ENCODE measurements at places on chromosomes 4 and X.

DNA sequence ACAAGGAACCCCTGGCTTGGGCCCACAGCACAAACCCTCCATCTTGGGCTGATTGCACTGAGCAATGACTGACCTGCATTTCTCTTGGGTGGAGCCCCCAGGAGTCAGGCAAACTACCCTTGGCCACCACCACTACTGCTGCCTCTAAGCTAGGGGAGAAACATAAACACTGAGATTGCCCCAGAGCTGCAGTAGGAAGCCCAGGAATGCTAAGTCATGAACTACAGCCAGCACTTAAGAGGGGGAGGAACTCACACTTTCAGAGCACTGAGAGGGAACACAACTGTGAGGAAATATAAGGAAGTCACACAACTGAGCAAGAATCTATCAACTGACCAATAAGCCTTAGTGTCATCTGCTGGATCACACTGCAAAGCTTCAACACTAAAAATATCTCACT is 111.6 kb upstream of the PPP3CA start:
- DNase-seq = no peak

GRCh38 chr4:80788798-80789197 is 241.7 kb upstream of the BMP3 start:
- DNase-seq = no peak

DNA sequence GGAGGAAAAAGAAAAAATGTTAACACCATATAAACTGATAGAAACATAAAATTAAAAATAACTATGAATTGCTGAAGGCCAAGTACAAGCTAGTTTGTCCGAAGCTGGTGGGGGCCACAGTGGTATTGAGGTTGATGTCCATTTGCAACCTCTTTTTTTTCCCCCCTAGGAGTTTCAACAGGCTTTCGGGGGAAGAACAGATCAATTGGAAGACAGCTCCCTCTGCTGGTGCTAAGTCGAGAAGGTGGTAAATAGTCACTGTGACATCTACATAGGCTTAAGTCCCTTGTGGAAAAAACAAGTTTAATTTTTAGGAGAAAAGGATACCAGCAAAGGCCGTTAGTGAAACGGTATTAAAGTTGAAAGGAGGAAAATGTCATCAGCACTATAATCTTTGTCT is 115.7 kb upstream of the ZXDA start:
- no peak for DNase-seq

DNA sequence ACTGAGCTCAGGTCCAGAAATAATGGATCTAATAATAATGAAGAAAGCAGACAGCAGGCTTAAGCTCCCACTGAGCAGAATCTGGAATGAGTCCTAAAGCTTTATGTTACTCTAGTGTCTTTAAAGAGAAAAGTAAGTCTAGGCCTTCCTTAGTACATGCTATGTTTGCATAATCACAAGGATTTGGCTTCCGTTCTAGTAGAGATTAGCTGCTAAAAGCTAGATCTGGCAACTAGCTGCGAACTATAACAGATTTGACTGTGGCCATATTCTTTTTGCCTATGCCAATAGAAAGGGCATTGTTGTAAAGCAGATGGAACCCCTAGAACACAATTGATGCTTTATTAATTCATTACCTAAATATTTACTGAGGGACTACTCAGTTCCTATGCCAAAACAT is 19.0 kb downstream of the COX7B2 start:
- no peak for DNase-seq

GRCh38 chrX:39577206-39577984 is 520.4 kb downstream of the BCOR start:
- no peak for DNase-seq

- no peak for DNase-seq
Observed at GRCh38 chrX:136588036-136588435, 56.0 kb downstream of the VGLL1 start.

DNA sequence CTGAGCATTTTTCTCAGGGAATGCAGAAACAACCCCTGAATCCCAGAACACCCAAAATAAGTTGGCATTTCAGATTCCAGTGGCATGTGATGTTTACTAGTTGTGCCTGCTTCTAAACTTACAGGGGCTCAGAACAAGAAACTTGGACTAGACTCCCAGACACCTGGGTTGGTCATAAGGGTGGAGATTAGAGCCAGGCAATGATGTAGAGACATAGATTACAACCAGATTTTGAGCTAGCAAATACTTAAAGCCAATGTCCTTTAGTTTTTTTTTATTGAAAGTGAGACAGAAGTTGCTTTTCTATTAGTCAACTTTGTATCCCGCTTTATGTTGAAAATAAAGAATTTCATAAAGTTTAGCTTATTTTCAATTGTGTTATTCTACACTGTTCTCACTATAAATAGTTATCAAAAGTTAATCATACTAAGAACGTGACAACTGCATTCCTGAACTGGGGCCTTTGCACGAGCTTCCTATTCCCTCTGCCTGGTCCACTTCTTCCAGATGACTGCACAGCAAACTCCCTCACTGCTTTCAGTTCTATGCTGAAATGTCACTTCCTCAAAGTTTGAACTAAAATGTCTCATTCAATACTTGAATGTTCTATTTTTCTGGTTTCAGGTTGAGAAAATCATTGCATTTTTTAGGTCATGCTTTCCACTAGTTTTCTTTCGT is 224.7 kb upstream of the PPP1R2C start:
- DNase-seq = no peak

DNA sequence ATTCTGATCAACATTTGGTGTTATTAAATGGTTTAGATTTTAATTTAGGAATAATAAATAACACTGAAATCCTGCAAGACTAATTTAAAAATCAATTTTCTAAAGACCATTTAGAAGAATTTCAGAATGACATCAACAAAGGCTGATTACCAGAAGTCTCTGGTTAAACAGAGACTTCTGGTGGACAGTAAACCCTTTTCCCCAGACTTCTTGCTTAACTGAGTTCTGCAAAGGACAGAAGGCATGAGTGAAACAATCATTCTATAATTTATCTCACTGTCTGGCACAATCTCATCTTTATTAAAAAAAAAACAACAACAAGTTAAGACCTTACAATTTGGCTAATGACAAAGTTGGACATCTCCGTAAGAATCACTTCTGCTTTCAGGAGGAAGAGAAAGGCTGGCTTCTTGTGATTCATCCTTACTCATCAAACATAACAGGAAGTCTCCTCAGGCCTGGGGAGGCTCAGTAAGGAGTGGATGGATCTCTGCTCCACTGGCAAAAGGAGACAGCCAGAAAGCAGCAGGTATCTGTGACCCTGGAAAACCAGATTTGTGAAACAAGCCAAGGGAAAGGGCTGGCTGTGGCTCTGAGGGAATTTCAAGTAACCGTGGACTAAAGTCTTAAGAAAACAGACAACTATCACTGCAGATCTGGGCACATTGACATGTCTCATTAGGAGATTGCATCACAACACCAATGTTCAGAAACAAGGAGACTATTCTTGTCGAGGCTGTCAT is 908 bp upstream of the TLR6 start:
- no peak for DNase-seq

GRCh38 chr4:114383721-114384120 is 214.9 kb upstream of the UGT8 start:
- no peak for DNase-seq

GRCh38 chrX:16836371-16836770 is 33.8 kb downstream of the RBBP7 start:
- no peak for DNase-seq

GRCh38 chr4:34261799-34262314 is 1982.5 kb downstream of the ARAP2 start:
- DNase-seq = no peak

DNA sequence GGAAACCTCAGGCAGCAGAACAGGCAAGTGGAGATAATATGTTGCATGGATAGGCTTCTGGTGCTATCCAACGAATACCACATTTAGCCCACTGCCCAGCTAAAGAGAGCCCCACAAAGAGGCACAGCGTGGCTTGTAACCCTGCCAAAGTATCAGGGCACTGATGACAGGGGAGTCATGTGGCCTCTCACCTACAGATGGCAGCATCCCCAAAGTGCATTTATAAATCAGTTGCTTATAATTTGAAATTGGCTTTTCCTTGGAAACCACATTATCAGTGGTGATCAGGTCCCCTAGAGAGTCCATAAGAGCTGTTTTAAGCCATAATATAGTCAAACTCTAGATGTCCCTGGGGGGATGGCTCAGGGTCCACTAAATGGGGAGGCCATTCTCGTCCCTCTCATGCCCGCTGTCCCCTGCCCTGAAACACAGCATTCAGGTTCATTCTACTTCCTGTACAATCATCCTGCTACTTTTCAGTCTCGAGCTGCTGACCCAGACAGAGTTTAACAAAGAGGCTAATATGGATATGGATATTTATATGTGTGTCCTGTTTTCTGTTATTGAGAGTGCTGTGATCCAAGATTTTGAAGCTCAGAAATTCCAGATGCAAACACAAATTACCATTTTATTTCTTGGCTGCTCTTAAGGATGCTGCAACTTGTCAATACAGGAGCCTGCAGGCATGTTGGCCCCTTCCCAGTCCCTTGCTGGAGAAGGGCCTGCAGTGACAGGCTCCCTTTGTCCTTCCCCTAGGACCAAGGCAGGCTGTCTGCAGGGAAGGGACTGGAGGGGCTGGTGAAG is 28.5 kb downstream of the SRPX start:
- no peak for DNase-seq

- no peak for DNase-seq
Observed at GRCh38 chr4:94841864-94842221, 84.1 kb downstream of the BMPR1B start.

GRCh38 chrX:50579955-50580354 is 109.3 kb upstream of the DGKK start:
- DNase-seq = no peak

GRCh38 chr4:826508-827208 is 729 bp upstream of the CPLX1 start:
- peak; percentile 77 for DNase-seq

GRCh38 chrX:153502131-153502530 is 7.4 kb downstream of the BGN start:
- DNase-seq = no peak

DNA sequence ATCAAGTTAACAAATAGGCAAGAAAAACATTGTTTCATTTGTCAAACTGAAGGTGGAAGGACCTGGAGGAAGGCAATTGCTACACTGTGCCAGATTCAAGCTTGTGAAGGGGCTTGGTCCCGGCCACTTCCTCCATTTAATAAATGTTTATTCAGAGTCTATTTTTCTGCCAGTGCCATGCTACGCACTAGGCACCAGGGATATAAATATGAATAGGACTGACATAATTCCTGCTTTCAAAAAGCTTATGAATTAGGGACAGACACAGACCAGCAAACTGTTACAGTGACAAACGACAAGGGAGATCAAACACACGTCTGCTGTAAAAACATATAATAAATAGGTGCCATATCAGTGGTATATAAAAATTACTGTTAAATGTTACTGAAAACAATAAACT is 571 bp downstream of the TLR6 start:
- DNase-seq = no peak

DNA sequence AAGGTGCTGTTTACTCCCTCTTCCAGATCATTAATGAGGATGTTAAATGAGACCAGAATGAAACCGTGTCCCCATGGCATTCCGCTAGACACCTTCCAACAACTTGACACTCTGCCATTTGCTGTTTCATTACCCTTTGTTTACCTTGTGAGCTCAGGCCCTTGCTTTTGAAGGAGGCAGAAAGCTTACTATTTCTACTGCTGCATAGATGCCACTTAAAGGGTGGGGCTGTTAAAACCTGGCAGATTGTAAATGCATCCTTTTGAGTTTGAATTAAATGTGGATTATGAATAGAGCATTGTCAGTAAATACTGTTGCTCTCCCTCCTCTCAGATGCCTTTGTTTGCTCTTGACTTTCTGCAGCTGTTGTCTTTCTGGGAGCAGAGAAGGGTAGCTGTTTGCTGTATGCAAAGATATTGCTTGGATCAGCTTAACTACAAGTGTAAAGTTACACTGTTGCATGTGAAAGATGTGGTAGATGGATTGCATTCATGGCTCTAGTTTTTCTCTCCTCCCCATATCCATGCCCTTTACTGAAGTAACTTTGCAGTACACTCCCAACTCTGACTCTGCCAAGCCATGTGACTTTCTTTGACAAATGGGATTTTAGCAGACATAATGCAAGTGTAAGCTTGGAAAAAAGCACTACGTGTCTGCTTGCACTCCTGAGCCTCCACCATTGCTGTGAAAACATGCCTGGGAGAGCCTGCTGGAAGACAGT is 75.0 kb upstream of the DHX15 start:
- DNase-seq = no peak

- no peak for DNase-seq
Observed at GRCh38 chr4:78131403-78131802, 74.3 kb downstream of the FRAS1 start.

DNA sequence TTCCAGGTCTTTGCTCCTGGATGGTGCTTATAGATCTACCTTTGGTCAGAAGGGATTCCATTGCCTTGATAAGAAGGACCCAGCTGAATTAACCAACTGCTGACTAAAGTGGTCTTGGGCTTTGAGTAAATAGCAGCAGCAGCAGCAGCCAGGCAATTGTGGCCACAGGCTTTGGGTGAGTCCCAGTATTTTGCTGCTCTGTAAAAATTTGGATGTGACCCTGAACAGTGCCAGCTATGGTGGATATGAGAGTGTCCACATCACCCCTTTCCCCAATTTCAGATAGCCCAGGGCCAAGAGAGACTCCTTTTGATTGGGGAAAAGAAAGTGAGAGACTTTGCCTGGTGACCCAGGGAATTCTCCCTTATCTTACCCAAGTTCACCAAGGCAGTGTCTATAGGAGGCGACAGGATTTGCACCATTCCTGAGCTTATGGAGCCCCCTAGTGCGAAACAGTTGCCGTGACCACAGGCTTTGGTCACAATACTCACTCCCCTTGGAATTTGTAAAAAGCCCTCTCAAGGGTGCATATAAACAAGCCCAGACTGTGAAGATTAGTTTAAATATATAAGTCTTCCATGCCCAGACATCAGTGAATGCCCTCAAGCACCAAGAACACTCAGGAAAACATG is 518.0 kb downstream of the TMA16 start:
- no peak for DNase-seq

DNA sequence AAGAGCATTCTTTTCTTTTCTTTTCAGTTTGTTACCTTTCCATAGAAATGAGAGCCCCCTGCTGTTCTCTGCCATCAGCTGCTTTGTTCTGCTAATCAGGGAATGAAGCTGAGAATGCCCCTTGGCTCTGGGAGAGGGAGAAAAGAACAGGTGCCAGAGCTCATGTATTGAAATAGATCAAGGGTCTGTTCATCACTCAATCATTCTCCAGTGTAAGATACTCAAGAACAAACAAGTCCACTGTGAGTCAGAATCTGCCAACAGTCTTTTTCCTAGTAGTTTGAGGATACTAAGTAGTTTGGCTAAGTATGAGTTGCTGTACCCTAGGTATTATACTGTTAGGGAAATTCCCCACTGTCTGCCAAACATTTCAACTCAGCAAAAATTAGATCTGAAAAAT is 144.3 kb downstream of the RTL3 start:
- no peak for DNase-seq

DNA sequence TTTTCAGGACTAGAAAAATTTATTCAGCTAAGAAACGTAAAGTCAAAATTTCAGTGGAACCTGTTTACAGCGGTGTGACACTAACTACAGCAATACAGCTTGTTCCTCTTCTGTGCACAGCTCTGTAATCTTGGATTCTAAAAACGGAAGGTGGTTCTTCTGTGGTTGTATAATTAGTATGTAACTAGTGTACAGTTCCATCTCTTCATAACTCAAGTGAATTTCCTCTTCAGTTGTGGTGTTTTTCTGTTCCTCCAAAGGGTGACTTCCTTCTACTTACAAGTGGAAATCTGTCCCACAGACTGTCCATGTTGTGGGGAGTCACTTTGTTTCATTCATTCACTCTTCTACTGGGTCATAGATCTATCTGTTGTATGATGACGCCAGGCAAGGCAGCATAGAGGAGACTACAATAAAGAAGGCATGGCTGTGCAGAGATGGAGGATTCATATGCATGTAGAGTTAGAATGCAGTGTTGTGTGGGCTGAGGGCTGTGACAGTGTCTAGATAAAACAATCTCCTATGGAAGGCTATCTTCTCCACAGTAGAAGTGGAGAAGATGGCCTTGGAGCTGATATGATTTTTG is 5.4 kb downstream of the DAPP1 start:
- no peak for DNase-seq

Measured in mesenteric fat pad (tissue), 1 donor.